ENCODE measurements at places on chromosomes 4 and X.
A peak's percentile ranks its signal among the peaks of the same experiment; 100 is the strongest.

DNA sequence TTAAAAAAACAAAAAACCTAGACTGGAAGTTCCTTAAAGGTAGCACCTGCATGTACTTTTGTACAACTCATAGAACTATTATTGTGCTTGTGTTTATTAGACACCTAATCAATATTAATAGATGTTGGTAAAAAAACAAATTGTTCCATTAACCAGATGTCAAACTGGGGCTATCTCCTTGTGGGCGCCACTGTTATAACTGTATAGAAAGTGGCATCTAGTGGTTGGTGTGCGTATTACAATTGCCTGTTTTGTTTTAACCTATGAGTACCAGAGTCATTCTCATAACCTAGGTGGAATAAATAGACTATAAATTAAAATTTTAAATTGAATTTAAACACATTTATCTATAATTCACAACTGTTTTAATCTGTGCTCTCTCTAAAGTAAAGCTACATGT is 97.4 kb downstream of the COL4A5 start:
- no peak for DNase-seq

DNA sequence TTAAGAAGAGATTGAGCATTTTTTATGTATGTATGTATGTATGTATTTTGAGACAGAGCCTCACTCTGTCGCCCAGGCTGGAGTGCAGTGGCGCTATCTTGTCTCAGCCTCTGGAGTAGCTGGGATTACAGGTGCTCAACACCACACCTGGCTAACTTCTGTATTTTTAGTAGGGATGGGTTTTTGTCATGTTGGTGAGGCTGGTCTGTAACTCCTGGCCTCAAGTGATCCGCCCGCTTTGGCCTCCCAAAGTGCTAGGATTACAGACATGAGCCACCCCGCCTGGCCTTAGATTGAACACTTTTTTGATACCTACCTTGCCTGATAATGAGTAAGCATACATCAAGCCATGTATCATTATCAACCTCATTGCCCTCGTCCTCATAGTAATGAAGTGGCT is 2.7 kb downstream of the N4BP2 start:
- DNase-seq, result no peak

DNA sequence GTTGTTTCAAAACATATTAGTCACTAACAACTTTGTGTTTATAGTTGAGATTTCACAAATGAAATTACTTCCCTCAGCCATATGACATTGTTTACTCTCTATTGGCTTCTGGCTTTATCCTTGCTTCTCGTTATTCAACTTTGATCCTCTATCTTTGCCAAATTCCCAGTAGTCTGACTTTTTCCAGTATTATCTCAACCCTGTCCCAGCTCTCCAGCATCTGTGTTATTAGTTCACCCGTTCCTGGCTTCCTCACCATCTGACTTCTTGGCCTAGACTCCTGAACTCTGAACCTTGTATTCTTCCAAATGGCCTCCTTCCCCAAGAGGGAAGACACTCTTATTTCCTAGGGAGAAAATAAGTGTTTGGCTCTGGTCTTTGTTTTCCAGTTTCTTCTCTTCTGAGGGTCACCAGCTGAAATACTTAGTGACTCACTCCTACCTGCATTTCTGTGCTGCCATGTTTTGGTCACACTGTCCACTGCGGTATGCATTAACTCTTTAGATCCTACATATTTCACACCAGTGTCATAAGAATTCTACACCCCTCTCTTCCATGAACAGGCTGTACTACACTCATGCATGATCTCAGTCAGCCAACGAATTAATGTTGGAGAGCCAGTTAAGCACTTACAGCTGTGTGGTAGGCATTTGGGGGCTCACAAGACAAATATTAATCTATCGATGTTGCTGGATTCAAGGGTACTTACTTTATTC is 17.0 kb upstream of the ARHGAP24 start:
- DNase-seq, result no peak

GRCh38 chr4:78661921-78662521 is 110.5 kb downstream of the ANXA3 start:
- DNase-seq, result peak; percentile 36

DNA sequence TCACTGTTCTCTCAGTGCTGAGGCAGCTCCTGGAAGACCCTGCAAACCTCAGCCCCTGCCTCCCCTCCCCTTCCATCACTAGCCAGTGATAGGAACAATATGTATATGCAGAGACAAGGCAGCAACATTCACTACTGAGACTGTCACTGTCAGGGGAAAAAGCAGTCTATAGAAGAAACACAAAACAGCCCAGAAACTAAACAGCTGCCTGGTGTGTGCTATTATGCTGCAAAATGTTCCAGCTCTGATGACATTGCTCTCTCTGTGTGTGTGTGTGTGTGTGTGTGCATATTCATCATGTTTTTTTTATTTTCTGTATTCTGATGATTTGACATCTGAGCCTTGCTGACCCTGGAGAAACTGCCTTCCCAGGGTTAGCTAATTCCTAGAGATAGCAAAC is 147.2 kb downstream of the SPATA18 start:
- peak; percentile 66 for DNase-seq

- DNase-seq, result no peak
Observed at GRCh38 chr4:109810552-109811387, 4.8 kb upstream of the GAR1 start.

GRCh38 chrX:276581-277201 is 4.5 kb upstream of the PLCXD1 start:
- DNase-seq, result peak; percentile 37

DNA sequence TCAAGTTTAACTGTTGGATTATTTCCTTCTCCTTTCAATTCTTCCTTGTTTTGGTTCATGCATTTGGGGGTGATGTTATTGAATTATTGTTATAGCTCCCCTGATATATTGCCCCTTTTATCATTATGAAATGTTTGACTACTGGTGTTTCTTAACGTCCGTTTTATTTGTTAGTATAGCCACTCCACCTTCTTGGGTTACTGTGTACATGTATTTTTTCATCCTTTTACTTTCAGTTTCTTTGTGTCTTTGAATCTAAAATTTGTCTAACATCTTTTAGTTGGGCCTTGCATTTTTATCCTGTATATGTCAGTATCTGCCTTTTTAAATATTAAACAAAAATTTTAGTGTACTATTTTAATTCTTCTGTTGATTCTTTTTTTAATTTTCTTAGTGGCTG is 88.7 kb downstream of the TNIP2 start:
- DNase-seq, result no peak

DNA sequence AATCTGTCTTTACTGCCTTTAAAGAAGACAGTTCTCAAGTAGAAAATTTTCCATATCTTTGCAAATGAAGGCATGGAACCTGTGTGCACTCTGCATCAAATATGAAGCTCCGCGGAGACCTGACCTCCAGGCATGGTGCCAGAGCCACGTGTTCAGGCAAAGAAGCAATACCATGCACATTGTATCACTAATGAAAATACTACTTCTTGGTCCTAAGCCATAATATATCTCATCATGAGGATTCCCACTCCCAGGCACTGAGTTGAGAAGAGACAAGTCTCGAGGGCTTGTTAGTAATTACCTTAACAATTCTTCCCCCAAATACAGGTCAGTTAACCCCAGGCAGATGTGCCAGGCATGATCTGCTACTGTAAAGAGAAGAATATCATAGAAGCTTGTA is 56.7 kb downstream of the PCDH19 start:
- no peak for DNase-seq

DNA sequence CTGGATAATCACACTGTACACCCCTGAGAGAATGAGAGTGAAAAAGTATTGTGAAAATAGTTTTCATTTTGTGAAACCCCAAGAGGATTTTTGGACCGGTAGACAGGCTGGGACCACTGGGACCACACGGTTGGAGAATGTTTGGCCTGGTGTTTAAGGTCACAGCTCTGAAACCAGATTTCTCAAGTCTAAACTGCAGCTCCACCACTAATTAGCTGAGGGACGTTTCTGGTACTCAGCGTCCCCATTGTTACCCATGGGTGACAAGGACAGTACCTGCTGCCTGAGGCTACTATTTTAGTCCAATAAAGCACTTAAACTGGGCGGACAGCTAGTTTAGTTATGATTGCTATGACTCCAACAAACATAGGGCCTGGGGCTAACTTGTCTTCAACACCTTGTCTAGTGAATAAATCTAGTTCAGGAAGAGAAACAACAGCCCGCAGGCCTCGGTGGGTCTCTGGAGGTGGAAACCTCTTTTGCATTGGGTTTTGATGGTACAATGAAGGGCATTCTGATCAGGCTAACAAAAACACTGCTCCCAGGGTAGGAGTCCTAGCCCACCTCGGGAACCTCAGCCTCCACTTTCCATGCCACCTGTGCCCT is 509 bp upstream of the USP11 start:
- no peak for DNase-seq

DNA sequence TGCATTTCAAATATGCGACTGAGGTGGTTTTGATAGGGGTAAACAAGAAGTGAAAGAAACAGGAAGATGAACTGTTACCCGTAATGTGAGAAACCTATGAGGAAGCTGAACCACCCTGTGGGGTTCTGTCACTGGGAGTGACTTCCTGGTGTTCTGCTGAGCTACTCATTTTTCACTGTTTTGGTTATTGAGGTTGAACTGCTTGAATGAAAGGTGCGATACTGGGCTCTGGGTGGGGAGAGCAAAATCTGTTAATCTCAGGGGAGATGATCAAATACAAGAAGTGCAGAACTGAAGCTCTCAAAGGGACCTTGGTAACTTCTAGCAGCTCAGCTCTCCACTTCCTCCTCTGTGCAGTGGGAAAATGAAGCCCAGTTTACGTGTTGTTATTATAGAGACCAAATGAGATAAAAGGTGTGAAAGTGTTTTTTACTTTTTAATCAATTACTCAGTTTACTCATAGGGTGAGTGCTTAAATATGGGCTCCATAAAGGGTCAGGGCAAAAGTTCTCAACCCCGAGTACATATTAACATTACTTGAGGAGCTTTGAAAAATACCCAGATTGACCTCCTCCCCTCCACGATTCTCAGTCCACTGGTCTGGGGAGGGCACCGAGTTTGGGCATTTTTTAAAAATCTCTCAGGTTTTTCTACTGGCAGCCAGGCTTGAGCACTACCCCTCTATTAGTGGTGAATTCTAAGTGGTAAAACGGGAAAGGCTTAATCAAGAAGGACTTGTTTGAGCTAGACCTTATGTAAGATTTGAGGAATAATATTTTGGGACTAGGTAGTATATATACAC is 66.7 kb downstream of the COQ2 start:
- DNase-seq, result no peak

- DNase-seq, result no peak
Observed at GRCh38 chr4:181946902-181947301, 296.3 kb upstream of the TENM3 start.

- DNase-seq, result no peak
Observed at GRCh38 chrX:154595559-154596249, 10.8 kb downstream of the CTAG1A start.

DNA sequence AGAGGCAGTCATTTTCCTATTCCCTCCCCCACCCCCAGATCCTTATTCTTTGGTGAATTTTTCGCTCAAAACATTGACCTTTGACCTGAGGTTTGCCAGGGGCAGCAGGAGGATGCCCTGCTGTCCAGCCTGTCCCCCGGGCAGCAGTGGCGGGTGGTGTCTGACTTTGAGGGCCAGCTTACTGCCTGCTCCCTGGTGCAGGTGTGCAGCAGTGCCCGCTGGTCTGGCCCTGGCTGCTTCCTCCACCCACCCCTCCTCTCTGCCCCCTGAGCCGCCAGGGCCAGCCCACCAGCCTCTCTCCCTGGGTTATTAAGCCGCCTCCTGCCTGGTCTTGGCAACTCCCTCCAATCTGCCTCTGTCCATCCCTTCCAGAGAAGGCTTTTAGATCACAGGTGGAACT is 40.8 kb upstream of the GRPEL1 start:
- DNase-seq, result no peak

GRCh38 chrX:39381422-39381821 is 580.2 kb downstream of the MID1IP1 start:
- DNase-seq, result no peak

- no peak for DNase-seq
Observed at GRCh38 chr4:108570993-108571569, 49.3 kb upstream of the RPL34 start.

GRCh38 chr4:52052475-52052780 is 1.3 kb downstream of the SPATA18 start:
- peak; percentile 23 for DNase-seq

- no peak for DNase-seq
Observed at GRCh38 chrX:136450050-136450830, 37.5 kb upstream of the BRS3 start.

DNA sequence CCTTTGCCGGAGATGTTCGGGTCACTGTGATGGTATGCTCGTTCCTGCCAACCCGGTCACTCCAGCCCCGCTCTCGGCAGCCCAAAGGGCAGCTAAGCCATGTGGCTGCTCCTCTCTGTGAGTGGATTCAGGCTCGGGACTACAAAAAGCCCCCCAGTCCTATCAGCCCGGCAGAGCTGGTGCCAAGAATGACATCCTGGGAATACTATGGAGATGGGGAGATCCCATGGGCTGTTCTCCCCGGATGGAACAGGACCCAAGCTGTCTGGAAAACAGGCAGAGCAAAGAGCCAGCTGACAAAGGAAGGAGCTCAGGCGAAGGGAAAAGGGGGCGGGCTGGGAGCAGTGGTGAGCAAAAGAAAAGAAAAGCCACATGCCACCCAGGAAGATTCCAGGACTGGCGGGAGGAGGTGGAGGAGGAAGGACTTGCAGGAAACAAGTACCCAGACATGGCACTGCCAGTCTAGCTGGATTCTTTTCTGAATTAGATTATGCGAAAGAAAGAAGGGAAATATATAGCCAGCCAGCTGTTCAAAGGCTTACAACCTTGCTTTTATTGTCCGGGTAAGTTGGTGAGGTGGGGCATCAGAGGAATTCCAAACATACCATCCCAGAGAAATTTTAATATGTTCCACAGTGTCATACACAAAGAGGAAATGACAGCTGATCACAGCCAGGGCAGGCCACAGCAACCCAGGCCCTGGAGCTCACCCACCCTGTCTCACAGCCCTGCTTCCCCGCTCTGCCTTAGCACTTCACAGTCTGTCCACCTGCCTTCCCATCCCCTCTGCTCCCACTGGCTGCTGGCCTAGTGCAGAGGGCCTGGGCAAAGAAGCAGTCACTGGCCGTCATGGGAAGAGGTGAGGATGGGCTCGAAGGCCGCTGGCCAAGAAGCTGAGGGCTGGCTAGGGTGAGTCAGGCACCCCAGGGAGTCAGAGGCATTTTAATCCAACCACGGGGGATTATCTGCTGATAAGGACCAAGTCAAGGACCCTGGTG is 3.4 kb downstream of the NDP start:
- DNase-seq, result no peak

- DNase-seq, result no peak
Observed at GRCh38 chr4:134078230-134078914, 123.2 kb downstream of the PABPC4L start.

- no peak for DNase-seq
Observed at GRCh38 chrX:68083510-68083909, 349.8 kb downstream of the OPHN1 start.

- DNase-seq, result no peak
Observed at GRCh38 chr4:183729430-183730328, 70.6 kb downstream of the TRAPPC11 start.

DNA sequence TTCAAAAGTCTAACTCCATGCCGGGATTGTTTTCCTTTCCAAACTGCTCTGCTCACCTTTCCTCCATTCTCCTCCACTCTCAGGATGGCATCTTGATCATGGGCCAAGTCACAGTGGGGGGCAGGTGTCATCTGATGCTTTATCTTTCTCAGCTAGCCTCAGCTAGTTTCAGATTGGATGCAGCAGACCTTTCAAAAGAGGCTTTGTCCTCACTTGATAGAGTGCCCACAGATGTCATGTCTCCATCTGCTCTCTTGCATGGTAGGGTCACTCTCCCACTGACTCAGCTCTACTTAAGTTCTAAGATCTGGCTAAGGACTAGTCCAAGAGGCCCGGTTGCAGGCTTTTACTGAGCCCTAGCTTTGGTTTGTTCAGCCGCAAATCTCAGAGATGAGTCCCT is 341.8 kb upstream of the GALNT7 start:
- no peak for DNase-seq

Measured in right hindlimb (tissue), 1 donor.